ENCODE measurements at places on chromosomes 13 and 19.

DNA sequence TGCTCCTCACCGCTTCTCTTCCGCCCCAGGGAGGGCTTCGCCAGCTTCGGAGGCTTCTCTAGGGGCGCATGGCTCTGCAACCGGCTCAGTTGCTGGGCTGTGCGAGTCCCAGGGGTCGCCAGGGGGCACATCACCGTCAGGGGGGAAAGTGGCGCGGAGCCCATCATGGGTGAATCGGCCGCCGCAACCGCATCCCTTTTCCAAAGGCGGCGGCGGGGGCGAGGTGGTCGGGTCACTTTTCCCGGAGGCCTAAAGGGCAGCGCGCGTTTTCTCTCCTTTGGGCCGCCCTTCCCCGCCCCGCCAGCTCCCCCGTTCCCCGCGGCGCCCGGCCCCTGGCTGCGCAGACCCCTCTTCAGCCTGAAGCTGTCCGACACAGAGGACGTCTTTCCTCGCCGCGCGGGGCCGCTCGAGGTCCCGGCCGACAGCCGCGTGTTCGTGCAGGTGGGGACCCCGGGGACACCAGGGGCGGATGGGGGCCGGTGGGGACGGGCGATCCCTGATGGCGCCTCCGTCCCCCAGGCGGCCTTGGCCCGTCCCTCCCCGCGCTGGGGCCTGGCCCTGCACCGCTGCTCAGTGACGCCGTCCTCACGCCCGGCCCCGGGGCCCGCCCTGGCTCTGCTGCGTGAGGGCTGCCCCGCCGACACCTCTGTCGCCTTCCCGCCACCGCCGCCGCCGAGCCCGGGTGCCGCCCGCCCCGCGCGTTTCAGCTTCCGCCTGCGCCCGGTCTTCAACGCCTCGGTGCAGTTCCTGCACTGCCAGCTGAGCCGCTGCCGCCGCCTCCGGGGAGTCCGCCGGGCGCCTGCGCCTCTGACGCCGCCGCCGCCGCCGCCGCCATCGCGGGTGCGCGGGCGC, 1.7 kb downstream of the TGFBR3L start:
- no peak for DNase-seq

- DNase-seq = no peak
These were observed 24.5 kb upstream of the CEACAM8 start for GRCh38 chr19:42619271-42619670.

- DNase-seq = no peak
These were observed 72.2 kb upstream of the WASF3 start for GRCh38 chr13:26485288-26485687.

DNA sequence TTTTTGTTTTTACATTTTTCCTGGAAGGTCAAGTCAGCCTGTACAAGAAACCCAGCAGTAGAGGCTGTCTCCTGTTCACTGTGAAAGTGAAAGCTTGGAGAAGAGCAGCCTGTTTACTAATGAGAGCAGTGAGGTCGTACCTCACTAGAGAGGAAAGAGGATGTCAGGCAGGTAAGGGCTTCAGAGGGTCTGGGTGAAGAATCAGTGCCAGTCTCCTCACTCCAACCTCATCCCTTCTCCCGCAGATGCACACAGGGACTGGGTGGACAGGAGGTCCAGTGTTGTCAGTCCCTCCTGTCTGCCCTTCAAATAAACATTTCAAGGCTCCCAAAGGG, 462.5 kb downstream of the KLF5 start:
- no peak for DNase-seq

DNA sequence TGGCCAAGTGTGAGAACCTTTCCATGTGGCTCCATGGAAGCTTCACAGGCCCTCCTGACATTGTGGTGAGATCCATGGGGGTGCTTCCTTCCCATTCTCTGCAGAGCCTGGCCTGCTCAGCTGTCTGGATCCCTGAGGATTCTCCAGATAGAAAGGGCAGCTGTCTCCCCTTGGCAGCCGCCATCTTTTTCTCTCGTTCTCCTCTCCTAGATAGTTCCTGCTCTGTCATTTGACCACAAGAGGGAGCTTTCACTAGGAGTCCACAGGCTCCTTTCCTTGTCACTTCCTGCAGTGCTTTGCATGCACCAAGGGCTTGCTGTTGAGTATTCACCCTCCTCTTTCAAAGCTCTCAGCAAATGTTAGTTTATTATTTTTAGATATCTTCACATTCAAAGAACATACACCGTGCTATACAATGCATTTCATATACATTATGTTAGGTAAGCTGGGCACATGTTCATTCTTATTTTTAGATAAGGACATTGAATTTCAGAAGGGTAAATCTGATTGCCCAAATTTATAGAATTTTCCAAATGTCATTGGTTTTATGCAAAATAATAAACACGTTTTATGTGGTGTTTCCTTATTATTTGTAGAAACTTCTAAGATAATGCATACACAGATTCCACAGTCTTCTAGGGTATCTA, 133.2 kb downstream of the FRY start:
- no peak for DNase-seq

DNA sequence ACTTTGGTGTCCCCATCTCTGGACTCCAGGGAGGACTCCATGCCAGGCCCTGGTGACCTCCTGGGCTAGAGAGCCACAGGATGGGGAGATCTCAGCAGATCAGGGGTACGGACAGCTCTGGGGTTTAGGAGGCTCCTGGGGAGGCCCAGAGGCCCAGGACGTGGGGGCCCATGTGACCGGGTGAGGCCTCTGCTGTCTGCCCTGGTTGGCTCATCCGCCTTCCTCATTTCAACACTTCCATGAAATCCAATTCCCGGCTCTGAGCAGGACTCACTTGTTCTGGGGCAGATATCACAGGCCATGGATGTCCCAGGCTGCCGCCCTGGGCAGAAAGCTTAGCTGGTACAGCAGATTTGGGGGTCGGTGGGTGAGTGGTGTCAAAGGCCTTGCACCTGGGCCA, 1.1 kb upstream of the PRAM1 start:
- no peak for DNase-seq

GRCh38 chr13:95833719-95834118, 156.8 kb downstream of the DNAJC3 start:
- DNase-seq = no peak

All from activated CD8-positive, alpha-beta memory T cell treated with anti-CD3 and anti-CD28 coated beads for 48 hours (primary cell).